Tibial nerve (tissue), 4 donors: ENCODE measurements at places on chromosomes 1 and 21.

- DNase-seq = no peak
Measured at GRCh38 chr1:10497109-10497508, 22.4 kb downstream of the PEX14 start.

DNA sequence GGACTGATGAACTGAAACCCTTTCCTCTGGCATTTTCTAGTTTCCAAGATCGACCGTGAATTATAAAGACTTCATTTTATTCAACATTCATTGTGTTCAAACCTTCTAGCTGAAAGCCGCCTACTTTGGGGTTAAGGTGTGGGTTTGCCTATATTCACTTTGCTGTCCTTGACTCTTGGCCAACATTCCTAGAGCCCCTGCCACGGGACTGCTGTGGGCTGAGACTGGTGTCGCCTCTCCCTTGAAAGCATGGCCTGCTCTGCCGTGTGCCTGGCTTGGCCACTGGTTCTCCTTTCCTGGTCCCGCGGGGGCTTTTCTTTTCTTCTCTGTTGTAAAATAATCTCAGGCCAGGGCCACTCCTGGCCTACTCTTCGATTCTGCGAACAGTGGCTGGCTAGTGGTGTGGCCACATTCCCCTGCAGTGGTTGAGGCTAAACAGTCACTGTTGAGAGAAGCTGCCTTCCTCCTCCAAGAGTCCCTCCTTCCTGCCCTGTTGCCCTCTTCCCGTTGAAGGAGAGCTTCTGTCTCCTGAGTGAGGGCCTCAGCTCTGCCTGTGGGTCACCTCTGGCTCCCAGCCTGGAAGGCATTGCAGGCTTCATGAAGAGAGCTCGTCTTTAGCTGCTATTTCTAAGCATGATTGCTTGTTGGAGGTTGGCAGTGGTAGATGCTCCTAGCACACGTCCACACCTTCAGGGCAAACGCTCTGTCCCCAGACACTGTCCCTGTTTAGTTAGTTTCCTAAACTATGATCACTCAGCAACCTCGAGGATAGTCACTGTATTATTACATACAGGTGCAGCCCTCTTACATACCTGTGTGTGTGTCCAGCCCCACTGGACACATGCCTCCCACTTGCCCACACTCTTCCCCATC, 80.5 kb downstream of the GALNT2 start:
- no peak for DNase-seq

DNA sequence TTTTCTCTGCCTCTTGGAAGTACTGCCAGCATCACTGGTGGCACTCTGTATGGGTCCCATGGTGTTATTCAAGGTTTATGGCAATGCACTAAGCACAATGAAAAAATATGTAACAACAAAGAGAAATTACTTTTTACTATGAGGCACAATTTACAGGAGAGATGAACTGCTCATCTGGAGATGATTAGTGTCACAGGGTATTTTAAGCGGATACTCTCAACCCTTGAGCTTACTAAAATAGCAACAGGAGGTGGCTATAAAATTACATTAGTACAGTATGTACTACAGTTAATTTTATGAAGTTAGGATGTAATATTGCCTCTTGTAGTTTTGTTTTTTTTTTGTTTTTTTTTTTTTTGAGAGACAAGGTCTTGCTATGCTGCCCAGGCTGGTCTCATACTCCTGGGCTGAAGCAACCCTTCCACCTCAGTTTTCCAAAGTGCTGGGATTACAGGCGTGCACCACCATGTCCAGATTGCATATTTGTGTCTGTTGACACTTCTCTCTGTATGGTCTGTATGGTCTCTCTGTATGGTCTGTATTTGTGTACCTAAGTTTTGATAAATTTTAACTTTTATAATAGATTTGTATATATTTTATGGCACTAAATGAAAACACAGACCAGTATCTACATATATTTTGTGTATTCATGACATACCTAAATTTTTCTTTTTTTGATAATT, 175.6 kb upstream of the HP1BP3 start:
- DNase-seq = no peak

DNA sequence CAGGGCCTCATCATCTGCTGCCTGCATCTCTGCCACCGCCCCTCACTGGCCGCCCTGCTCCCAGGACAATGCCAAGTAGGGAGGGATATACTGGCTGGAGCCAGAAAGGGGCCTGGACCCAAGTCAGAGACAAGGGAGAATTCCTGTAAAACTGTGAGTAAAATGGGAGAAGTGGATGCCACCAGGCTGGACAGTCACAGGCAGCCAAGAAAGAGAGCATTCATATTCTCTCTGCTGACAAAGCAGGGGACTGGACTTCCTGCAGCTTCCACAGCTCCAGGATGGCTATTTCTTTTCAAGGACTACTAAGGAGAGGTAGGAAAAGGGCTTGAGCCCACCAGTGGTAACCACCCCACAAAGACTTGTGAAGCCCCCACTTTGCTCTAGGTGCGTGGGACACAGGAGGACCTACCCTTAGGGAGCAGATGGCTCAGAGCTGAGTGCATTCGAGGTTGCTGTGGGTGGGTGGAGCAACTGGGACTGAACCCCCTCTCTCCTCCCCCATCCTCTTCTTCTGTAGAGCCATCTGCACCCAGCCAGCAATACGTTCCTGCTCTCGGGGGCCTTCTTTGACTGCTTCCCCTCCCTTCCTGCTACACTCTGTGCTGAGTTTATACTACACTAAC, 57.5 kb downstream of the GLIS1 start:
- no peak for DNase-seq

- DNase-seq = no peak
Measured at GRCh38 chr21:38489729-38490128, 8.5 kb downstream of the ERG start.

- no peak for DNase-seq
Measured at GRCh38 chr1:167708940-167709389, 12.8 kb upstream of the MPZL1 start.

DNA sequence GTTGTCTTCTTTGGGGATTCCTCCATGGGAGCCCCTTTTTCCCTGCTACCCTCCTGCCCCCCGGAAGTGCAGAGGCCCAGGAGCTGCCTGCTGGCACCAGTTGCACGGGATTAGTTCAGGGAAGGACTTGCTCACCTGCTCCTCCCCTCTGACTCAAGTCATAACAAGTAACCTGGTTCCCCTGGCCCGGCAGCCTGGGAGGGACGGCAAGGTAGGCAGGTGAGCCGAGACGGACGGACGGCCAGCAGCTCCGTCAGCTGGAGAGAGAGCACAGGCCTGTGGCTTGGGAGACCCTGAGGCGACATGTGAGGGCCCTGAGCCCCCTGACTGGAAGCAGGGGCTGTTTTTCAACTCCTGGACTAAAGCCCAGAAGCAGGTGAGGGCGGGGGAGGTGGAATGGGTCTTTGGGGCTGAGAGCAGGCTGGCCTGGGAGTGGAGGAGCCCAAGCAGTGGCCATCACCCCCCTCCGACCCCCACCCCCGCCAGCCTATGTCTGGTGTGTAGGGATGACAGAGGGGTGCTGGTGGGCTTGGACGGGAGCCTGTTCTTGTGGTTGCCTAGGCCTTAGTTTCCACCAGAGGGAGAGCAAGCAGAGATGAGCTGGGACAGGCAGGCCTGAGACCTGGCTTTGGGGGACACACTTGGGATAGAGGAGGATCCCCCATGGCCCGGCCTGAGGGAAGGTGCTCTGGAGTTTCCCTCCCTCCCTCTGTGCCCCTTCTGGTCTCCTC, at the start of gene INAVA:
Gene INAVA, plus strand, starts transcription at position 189 of the 731 bp plus-strand sequence. CDS start 3,501 bp downstream, outside the sequence.
- no peak for DNase-seq

GRCh38 chr1:45246760-45247159, 40.4 kb upstream of the ZSWIM5 start:
- DNase-seq = no peak
